K562 (cell line): ENCODE measurements at places on chromosomes 2 and 18.

- no peak overlapping the region for H3K4me3 ChIP-seq
- H3K4me1 ChIP-seq = no peaks in the 10 kb centered on the region
- no peaks in the 10 kb centered on the region; the same call in 2 of the 3 replicates for H3K27me3 ChIP-seq
- no peaks in the 10 kb centered on the region for H3K36me3 ChIP-seq
- no peak for DNase-seq
These were observed 139.2 kb downstream of the INHBB start for GRCh38 chr2:120485096-120485495.

GRCh38 chr2:27954221-27954673 lies 63.7 kb downstream of the BABAM2 start:
- no peak for DNase-seq
- no peak overlapping the region for H3K27ac ChIP-seq
- H3K36me3 ChIP-seq = no peaks in the 10 kb centered on the region
- no peak overlapping the region for H3K4me3 ChIP-seq
- no peaks in the 10 kb centered on the region for H3K27me3 ChIP-seq

GRCh38 chr2:160940699-160941098 lies 219.5 kb upstream of the TANK start:
- H3K27me3 ChIP-seq = no peaks in the 10 kb centered on the region
- DNase-seq = no peak
- H3K27ac ChIP-seq = no peak overlapping the region
- no peaks in the 10 kb centered on the region for H3K36me3 ChIP-seq

- H3K27ac ChIP-seq = no peak overlapping the region
- no peak for DNase-seq
- H3K4me1 ChIP-seq = no peaks in the 10 kb centered on the region
- no peak overlapping the region for H3K4me3 ChIP-seq
- no peaks in the 10 kb centered on the region for H3K36me3 ChIP-seq
- H3K27me3 ChIP-seq = no peaks in the 10 kb centered on the region
These were observed 16.3 kb upstream of the MYO1B start for GRCh38 chr2:191228861-191229260.

GRCh38 chr18:51135364-51135763 lies 62.1 kb downstream of the MEX3C start:
- H3K4me3 ChIP-seq = no peak overlapping the region
- no peaks in the 10 kb centered on the region for H3K36me3 ChIP-seq
- no peaks in the 10 kb centered on the region for H3K27me3 ChIP-seq
- H3K4me1 ChIP-seq = no peaks in the 10 kb centered on the region

- H3K4me3 ChIP-seq = no peak overlapping the region
- no peaks in the 10 kb centered on the region for H3K36me3 ChIP-seq
- H3K4me1 ChIP-seq = no peaks in the 10 kb centered on the region
- no peaks in the 10 kb centered on the region for H3K27me3 ChIP-seq
- no peak for DNase-seq
These were observed 517.8 kb upstream of the DSEL start for GRCh38 chr18:68034296-68034695.

DNA sequence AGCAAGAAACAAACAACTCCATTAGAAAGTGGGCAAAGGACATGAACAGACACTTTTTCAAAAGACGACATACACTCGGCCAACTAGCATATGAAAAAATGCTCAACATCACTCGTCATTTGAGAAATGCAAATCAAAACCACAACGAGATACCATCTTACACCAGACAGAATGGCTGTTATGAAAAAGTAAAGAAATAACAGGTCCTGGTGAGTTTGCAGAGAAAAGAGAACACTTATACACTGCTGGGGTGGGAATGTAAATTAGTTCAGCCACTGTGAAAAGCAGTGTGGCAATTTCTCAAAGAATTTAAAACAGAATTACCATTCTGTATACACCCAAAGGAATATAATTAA lies 130.5 kb downstream of the PLCL1 start:
- no peaks in the 10 kb centered on the region for H3K27me3 ChIP-seq
- peak; percentile 47 for DNase-seq
- H3K4me1 ChIP-seq = peaks cover 7% of the 10 kb centered on the region
- no peak overlapping the region for H3K4me3 ChIP-seq
- peak overlapping the region; percentile 88 for H3K27ac ChIP-seq
- no peaks in the 10 kb centered on the region for H3K36me3 ChIP-seq

GRCh38 chr2:106709229-106709628 lies 176.7 kb downstream of the ST6GAL2 start:
- no peaks in the 10 kb centered on the region for H3K4me1 ChIP-seq
- no peak overlapping the region for H3K27ac ChIP-seq
- H3K27me3 ChIP-seq = no peaks in the 10 kb centered on the region
- no peaks in the 10 kb centered on the region for H3K36me3 ChIP-seq
- H3K4me3 ChIP-seq = no peak overlapping the region

DNA sequence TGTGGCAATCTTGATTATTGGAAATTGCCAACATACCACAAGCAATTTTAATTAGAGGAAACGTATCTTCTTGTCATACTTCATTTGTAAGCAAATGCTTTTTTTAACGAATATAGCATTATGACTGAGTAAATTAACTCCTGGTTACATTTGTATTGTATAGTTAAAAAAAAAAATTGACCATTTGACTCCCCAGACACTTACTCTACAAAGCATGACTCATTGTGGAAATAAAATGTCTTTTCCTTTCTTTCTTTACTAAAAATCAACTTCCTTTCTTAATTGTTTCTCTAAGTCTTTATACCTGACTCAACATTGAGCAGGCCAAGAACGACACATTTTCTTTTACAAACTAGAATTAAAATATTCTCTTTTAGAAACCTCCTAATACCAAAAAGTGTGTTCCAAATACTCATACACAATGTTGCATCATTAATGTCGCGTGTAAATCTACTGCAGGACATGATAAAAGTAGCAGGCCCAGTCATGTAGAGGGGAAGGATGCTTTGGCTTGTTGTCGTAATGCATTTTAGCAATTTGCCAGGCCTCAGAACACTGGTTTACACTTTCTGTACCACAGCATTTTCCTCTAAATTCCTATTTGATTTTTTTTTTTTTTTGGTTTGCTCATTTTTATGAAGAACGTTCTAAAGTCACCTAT lies 349.6 kb upstream of the KCNH7 start:
- DNase-seq = no peak
- no peak overlapping the region for H3K4me3 ChIP-seq
- no peaks in the 10 kb centered on the region for H3K27me3 ChIP-seq
- no peak overlapping the region for H3K27ac ChIP-seq
- no peaks in the 10 kb centered on the region for H3K36me3 ChIP-seq

GRCh38 chr2:181573140-181573736 lies 83.7 kb downstream of the CERKL start:
- no peaks in the 10 kb centered on the region for H3K27me3 ChIP-seq
- H3K36me3 ChIP-seq = no peaks in the 10 kb centered on the region
- no peak overlapping the region for H3K4me3 ChIP-seq

DNA sequence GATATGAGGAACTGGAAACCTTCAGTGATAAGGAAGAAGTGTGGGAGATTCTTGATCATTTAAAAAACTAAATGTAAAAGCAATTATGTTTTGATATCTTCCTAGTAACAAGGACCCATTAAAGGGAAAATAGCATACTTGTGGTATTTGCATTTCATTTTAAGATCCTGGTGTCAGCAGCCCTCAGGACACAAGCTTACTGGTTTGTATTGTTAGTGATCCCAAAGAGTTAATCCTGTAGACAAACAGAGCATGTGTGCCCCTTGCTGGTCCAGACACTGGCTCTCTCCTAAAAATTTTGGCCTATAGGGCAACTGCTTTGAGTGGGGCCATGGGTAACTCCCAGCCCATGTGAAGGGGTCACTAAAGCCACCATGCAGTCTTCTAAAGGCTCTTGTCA lies 101.1 kb upstream of the TFCP2L1 start:
- peaks cover 56% of the 10 kb centered on the region for H3K36me3 ChIP-seq
- no peak for DNase-seq
- no peak overlapping the region for H3K4me3 ChIP-seq
- no peaks in the 10 kb centered on the region for H3K4me1 ChIP-seq

- H3K36me3 ChIP-seq = no peaks in the 10 kb centered on the region
- H3K4me3 ChIP-seq = no peak overlapping the region
- no peak overlapping the region for H3K27ac ChIP-seq
- no peak for DNase-seq
- no peaks in the 10 kb centered on the region for H3K4me1 ChIP-seq
These were observed 42.7 kb downstream of the CIB4 start for GRCh38 chr2:26598336-26598995.

DNA sequence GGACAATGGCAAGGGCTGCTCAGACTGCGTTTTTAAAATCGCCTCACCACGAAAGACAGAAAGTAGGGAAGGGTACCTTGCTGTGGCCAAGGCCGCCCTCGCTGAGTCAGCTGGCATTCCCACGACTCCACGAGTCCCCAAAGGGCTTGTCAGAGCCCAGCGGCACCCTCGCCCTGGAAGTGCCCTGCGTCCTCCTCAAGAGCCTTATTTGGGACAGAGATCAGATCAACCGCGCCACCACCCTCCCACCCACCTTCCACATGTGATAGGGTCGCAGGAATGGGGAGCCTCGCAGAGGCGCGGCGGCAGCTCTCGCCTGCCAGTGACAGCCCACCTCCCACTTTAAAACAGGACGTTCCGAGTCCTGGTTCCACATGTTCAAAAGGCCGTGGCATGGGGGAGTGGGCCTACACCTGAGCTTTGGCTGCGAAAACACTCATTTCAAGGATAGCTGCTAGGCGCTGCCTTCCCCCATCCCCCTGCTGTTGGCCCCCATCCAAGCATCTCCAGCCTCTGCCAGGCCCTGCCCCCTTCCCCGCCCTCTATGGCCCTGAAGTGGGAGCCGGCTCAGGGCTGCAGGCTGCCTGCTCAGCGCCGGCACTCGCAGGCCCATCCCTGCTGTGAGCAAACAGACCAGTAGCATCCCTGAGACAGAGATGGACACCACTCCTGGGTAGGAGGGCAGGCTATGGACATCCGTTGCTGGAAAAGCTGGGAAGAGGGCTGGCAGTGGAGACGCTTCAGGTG lies 38.1 kb upstream of the ARHGEF4 start:
- H3K4me1 ChIP-seq = no peaks in the 10 kb centered on the region
- peak overlapping the region; percentile 57; the same call in 1 of the 2 replicates for H3K4me3 ChIP-seq
- DNase-seq = no peak
- H3K27me3 ChIP-seq = no peaks in the 10 kb centered on the region
- no peak overlapping the region for H3K27ac ChIP-seq

GRCh38 chr2:137964066-137964858 lies at the start of gene HNMT:
HNMT (plus strand) TSS chr2:137964473; CDS start chr2:137964492, 19 bp downstream.
- DNase-seq = peak; percentile 54
- no peaks in the 10 kb centered on the region for H3K36me3 ChIP-seq
- no peaks in the 10 kb centered on the region for H3K27me3 ChIP-seq
- H3K4me3 ChIP-seq = peak within 1 kb of the TSS; percentile 38
- peak within 1 kb of the TSS; percentile 80 for H3K27ac ChIP-seq

DNA sequence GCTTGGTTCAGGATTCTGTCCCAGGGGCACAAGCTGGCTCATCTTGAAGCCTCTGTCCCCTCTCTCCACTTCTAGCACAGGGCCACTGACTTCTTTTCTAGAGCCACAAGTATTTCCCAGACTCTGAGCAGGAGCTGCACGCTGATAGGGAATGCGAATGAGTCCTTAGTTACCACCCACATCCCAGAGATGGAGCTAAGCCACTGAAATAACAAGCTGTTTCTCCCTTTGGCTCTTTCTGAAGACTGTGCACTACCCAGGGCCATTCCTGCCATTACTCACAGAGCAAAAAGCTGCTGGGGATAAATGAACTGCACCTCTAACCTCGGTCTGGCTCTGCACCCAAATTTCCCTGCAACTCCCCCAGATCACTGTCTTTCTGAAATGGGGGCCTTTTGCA lies 70.6 kb downstream of the TSN start:
- H3K36me3 ChIP-seq = no peaks in the 10 kb centered on the region
- DNase-seq = no peak
- H3K27ac ChIP-seq = no peak overlapping the region
- H3K4me1 ChIP-seq = no peaks in the 10 kb centered on the region
- H3K27me3 ChIP-seq = peaks cover 31% of the 10 kb centered on the region

GRCh38 chr2:69774984-69775982 lies 33.3 kb downstream of the ANXA4 start:
- H3K36me3 ChIP-seq = no peaks in the 10 kb centered on the region
- DNase-seq = no peak
- no peak overlapping the region for H3K4me3 ChIP-seq
- H3K27ac ChIP-seq = no peak overlapping the region

DNA sequence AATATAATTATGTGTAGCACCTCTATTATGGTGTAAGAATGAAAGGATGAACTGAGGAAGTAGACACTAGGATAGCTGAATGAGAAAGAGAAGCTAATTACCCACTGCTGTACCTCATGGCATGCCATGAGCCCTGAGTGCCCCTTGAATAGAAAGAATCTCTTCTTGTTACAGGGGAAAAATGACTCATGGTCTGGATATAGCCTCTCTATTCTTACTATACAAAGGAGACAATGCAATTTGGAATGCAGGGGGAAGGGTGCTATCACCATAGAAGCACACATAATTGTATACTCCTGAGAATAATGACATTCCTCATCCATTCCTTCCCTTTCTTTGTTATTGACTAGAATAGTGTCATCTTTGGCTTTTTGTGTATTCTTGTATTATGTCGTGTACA lies 385.2 kb downstream of the CDH7 start:
- H3K27ac ChIP-seq = no peak overlapping the region
- H3K27me3 ChIP-seq = no peaks in the 10 kb centered on the region
- DNase-seq = no peak

DNA sequence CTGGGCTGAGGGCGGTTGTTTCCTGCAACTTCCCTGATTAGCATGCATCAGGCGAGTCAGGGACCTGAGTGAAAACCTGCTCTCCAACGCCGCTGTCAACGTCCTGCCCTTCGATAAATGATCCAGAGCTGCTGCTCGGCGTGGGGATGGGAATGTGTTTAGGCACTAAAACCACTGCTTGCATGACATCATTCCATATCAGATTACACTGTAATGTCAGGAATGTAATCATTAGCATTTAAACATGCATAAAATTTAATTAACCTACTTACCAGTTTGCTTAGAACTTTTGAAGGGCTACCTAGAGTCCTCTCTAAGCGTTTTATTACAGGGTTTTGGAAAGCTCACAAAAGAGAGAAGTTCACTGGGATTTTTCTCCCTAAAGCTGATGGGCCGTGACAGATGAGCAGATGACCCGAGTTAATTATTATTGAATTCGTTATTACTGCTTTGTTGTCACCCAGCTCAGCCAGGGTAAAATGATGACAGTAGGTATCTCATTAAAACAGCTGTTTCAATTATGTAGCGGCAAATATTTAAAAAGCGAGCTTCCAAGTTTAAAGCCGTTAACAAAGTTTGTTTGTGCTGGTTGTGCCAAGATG lies 685.6 kb upstream of the SALL3 start:
- no peaks in the 10 kb centered on the region for H3K27me3 ChIP-seq
- no peak overlapping the region for H3K27ac ChIP-seq
- no peak for DNase-seq
- H3K36me3 ChIP-seq = no peaks in the 10 kb centered on the region

DNA sequence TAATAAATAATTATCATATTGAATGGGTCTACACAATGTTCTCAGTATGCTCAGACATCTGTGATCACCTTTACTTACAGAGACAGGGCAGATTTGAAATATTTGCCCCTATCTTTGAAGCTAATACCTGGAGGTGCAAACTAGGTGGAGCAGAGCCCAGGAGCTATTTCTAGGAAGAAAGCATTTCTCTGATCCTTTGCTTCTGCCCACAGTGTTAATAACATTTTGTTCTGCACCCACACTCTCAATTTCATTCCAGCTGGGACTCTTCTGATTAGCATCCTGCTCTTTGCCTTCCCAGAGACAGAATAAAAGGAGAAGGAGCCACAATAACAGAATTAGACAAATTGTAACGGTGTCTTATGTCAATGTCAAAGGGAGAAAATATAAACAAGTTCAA lies 11.6 kb upstream of the SCN2A start:
- H3K27ac ChIP-seq = no peak overlapping the region
- H3K27me3 ChIP-seq = no peaks in the 10 kb centered on the region
- no peaks in the 10 kb centered on the region for H3K36me3 ChIP-seq
- DNase-seq = no peak
- no peaks in the 10 kb centered on the region for H3K4me1 ChIP-seq
- no peak overlapping the region for H3K4me3 ChIP-seq
